IMR-90 (cell line): ENCODE measurements at places on chromosomes 2 and 18. TPM values are rescaled to one million over a fixed set of nuclear protein-coding genes. Genes with fewer than 3 reads are reported as not detected.

DNA sequence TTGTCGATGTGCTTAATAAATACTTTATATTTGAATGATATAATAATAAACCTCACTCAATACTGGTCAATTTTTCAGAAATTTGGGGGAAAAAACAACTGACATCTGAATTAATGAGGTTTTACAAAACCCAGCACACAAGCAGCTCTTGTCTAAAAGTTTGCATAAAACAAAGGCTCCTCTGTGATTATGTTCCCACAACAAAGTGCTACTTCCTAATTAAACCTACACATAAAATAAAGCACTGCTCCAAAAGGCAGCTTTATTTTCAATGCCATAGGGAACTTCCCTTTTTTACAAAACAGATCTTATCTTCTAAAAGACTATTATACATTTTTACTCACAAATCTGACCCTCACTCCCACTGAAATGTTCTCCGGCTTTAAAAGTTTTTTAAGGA lies 47.1 kb downstream of the LAMA1 start:
- DNase-seq, result no peak

- DNase-seq, result no peak
Measured at GRCh38 chr18:24590946-24591345, 130.5 kb downstream of the HRH4 start.

DNA sequence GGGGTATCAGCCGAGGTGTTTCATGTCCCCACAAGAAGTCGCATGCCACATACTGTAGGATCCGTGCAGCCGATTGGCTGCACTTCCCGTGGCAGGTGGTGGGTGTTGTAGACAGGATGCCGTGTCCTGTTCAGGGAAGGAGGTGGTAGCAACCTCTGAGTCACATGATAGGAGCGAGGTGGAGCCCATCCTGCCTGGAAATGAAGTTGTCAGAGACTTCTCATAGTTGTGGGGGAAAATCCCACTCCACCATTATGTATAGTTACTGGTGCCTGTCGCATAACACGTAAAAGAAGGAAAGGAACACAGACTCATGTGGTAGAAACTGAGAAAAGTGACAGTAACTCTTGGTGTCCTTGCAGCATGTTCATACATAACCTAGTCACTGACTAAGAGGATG lies 91.4 kb upstream of the IL1R2 start:
- DNase-seq, result no peak

DNA sequence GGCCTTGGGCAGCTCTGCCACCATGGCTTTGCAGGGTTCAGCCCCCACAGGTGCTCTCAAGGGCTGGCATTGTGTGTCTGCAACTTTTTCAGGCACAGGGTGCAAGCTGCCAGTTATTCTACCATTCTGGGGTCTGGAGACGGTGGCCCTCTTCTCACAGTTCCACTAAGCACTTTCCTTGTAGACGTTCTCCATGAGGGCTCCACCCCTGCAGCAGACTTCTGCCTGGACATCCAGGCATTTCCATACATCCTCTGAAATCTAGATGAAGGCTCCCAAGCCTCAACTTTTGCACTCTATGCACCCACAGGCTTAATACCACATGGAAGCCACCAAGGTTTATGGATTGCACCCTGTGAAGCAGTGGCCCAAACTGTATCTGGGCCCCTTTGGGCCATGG lies 91.0 kb upstream of the RND3 start:
- DNase-seq, result no peak

DNA sequence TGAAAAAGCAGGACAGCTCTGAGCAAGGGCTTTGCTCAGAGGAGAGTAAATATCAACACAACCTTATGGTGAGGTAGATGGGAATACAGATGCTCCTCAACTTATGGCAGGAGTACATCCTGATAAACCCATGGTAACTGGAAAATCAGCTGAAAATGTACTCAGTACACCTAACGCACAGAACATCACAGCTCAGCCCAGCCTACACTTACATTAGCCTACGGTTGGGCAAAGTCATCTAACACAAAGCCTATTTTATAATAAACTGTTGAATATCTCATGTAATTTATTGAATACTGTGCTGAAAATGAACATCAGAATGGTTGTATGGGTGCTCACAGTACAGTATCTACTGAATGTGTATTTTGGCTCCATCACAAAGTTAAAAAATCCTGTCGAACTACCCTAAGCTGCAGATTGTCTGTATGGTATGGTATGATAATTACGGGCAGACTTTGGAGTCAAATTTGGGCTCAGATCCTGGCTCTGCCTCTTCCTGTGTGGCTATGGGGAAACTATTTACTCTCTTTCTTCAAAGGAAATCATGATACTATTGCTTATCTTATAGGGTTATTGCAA lies 120.3 kb upstream of the LYPD1 start:
- DNase-seq, result no peak

- DNase-seq, result no peak
Measured at GRCh38 chr2:67251741-67252140, 145.4 kb upstream of the ETAA1 start.

- peak; percentile 29 for DNase-seq
Measured at GRCh38 chr2:47303341-47304148, 99.4 kb upstream of the MSH2 start.

- no peak for DNase-seq
Measured at GRCh38 chr2:31853521-31853920, 157.3 kb downstream of the MEMO1 start.

DNA sequence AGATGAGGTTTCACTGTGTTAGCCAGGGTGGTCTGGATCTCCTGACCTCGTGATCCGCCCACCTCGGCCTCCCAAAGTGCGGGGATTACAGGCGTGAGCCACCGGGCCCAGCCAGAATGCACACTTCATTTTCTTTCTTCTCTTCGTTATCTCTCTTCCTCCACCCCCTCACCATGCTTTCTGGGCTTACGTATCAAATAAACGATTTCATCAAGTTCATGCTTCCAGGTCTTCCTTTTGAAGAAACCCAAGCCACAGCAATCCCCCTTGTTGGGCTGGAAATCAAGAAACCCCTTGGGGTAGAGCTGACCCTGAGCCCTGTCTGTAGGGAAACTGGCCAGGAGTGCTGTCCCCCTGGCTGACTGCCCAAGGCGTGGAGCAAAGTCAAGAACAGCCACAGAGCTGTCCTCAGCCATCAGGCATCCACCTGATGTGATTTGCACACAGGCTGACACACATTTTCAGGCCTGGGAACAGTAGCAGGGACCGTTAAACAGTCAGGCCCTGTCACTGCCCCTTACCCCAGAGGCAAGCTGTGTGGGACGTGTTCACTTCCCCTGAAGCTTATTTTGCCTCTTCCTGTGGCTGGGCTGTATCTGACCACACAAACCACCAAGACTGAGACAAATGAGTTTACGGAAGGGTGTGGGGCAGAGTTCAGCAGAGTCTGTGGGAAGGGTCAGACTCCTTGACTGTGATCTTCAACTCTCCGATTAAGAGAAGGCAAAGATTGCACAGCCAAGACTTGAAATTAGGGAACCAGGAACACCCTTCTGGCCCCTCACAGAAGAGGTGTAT lies 15.1 kb upstream of the NMUR1 start:
- peak; percentile 53 for DNase-seq

DNA sequence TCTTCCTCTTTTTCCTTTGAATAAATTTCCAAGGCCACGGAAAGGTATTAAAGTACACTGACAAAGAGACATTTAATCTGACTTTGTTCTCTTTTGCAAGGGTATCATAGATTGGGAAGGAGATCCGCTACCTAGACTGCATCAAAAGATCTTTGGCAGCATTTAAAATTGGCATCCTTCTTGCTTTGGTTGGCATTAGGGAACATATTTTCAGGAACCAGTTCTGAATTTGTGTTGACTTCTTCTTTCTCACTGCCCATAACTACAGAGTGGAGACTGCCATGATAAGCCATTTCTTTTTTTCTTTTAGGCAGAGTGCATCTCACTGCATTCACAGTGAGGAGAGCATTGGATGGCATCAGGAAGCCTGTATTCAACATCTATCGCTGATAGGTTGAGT lies 83.4 kb downstream of the DOCK10 start:
- no peak for DNase-seq

DNA sequence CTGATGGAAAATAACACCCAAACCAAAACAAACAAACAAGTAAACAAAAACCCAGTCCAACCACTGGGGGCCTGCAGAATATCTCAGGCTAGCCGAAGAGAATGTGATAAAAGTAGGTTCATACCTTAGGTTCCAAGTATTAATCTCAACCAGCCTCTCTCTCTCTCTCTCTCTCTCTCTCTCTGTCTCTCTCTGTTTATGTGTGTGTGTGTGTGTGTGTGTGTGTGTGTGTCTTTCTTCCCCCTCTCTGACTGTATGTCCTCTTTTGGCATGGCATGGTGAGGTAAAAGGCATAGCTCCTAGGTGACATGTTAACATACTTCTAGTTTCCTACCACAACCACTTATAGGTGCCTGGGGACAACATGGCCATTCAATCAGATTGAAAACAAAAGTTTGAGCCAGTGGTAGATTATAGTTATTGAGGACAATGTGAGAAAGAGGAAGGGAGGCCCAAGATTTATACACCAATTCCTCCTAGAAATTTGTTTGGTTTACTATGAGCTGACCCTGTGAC lies 93.0 kb downstream of the SETBP1 start:
- no peak for DNase-seq

- DNase-seq, result no peak
Measured at GRCh38 chr2:96207073-96207773, 1.4 kb downstream of the STARD7 start.

DNA sequence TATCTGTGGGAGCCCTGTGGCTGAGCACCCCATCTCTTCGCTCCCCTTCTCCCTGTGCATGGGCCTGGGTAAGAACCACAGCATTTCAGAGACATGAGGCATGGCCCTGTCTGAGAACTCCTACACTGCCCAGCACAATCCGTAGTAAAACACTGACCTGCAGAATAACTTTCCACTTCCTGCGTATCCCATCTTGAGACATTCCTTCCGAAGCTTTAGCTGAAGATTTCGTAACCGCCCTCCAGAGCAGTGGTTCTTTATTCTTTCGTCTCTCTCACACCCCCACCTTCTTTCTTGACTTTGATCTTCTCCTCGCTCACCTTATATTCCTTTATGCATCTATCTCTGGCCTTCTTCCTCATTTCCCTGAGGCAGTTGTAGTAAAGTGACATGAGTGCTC lies 381.1 kb downstream of the HRH4 start:
- DNase-seq, result peak; percentile 32

DNA sequence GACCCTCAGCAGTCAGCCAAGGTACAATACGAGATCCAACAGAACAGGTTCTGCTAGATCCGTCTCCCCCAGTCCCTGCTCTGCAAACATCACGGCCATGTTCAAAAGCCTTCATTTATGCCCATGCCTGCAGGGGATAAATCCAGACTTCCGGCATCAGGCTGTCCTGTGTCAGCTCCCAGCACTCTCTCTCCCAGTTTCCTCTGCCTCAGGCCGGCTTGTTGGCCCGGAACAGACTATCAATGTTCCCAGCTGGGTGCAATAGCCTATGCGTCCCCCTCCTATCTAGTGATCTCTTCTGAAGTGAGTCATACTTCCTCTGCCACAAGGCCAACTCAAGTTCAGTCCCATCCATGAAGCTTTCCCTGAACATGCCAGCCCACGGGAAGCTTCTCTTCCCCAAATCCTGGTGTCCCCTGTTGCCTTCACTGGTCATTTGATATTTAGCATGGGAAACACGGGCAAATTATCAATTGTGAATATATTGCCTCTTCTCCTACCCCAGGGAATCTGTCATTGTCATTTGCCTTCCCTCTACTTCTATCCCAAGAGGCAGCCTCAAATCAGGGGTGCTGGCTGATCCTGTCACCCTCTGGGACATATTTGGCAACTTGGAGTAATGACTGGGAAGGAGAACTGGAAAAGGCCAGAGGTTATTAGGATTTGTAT lies 51.1 kb downstream of the CAPN13 start:
- no peak for DNase-seq

DNA sequence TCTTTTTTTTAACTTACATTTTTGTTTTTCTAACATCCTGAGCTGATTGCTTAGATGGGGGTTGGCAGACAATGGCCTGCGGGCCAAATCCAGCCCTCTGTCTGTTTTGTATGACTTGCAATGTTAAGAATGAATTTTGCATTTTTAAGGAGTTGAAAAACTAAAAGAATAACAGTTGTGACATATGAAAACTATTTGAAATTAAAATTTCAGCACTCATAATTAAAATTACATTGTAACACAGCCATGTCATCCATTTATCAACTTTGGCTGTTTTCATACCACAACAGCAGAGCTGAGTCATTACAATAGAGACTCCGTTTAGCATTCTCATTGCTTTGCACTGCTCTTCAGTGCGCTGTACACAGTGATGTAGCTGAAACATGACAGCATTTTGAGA lies 94.1 kb upstream of the MC4R start:
- no peak for DNase-seq

- no peak for DNase-seq
Measured at GRCh38 chr2:10915236-10915635, 3.5 kb downstream of the KCNF1 start.

DNA sequence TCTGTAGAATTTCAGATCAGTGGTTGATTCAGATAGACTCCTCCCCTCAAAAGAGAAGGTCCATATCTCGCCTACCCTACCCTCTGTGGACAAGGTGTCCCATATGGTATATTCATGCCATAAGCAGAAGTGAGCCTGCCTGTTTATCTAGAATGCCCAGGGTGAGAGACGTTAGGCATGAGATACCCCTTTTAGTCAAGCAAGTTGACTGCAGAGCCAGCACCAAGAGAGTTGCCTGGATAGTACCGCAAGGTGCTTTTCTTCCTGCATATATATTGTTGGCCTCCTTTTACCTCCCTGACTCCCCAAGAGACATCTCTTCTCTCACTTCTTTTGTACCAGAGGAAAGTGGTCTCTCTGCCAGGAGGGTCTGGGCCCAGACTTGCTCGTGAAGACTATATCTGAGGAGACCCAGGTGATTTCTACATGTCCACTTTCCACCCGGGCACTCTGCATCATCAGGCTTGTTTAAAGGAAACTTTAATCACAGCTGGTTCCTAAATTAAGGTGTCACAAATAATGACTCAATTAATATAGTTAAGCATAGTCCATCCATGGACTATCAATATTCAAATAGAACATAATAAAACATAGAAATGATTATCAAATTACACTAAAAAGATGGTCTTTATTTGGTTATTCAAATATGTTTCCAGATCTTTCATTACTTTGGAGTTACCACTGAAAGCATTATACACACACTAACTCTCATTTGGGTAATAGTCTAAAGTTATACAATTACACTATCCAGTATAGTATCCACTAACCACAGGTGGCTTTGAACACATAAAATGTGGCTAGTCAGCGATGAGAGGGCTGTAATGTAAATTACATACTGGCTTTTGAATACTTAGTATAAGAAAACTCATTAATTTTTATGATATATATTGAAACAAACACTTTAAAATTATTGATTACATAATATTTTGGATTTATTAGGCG lies 4.1 kb downstream of the ITGA4 start:
- DNase-seq, result no peak

- DNase-seq, result no peak
Measured at GRCh38 chr2:133780997-133781513, 212.8 kb upstream of the NCKAP5 start.

MRPL19 gene
- 28.5 and 48.0 TPM in 2 replicates for total RNA-seq

C2orf42 gene
- 24.4 and 31.5 TPM in 2 replicates for total RNA-seq

UGT1A5 gene
- total RNA-seq, result not detected in 2 replicates

BBS5 gene
- total RNA-seq, result 1.4 and 1.9 TPM in 2 replicates

HOXD3 gene
- not detected in 2 replicates for total RNA-seq

PTPRN gene
- 4.4 and 5.2 TPM in 2 replicates for total RNA-seq

COPS9 gene
- 66.4 and 85.9 TPM in 2 replicates for total RNA-seq

RFTN2 gene
- 2.3 and 2.5 TPM in 2 replicates for total RNA-seq

SERPINB13 gene
- total RNA-seq, result not detected in 2 replicates

STARD6 gene
- 0.28 TPM in 1 of 2 replicates, not detected in the other for total RNA-seq

RBKS gene
- 0.83 and 1.1 TPM in 2 replicates for total RNA-seq
